ENCODE measurements at places on chromosomes 5 and 9.

DNA sequence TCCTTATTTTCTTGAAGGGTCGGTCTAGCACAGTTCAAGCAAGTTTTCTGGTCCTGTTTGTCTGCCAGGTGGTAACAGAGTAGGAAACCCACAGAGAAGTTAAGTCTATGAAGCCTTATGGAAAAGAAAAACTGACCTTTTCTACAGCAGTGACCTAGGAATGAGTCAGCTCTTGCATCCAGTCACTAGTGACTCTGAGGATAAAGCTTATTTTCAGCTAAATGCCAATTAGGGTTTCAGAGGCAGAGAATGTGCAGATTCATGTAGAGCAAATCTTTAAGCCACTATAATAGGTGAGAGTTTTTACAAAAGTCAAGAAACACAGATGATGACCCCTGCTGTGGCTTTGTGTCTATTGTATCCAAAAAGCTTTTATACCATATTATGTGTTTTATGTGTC, 100.7 kb downstream of the CWC27 start:
- peak; percentile 29 for DNase-seq

DNA sequence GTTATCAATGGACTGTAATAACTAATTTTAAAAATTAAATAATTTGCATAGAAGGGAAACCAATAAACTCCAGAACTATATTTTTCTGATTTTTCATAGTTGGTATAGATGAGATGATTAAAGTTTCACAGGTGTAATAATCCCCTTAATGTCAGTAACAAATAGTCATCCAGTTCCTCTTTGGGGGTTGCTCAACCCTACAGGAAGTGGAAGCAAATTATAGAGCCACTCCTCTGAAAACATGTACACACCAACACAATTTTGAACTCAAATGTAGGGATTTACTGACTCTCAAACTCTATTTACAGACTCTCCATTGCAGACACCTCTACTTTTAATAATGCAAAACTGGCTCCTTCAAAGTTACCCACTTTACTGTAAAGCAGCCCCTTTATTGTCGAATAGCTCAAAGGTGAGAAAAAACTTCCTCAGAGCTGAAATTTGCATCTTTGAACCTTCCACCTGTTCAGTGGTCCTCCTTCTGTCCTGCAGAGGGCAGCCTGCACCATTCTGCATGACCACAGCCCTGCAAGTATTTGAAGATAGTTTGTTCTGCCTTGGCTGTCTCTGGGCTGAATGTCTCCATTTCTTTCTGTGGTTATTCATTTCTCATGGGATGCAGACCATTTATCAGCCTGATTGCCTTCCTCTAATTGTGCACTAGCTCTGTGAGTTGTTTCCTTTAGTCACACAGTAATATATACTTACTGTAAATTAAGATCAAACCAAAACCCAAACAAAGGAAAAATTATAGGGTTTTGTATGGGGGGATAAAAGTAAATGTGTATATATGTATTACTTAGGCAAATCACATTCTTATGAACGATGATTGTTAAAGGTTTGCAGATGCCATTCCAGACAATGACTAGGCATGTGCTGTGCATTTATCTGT, 383.2 kb upstream of the SGCD start:
- DNase-seq, result no peak

- DNase-seq, result no peak
These were observed at the start of gene GEMIN5 for GRCh38 chr5:154937718-154938466. GEMIN5 (minus strand) TSS chr5:154938211; CDS start chr5:154938133, 78 bp downstream.

- DNase-seq, result no peak
These were observed 25.7 kb upstream of the NOTCH1 start for GRCh38 chr9:136571531-136571930.

DNA sequence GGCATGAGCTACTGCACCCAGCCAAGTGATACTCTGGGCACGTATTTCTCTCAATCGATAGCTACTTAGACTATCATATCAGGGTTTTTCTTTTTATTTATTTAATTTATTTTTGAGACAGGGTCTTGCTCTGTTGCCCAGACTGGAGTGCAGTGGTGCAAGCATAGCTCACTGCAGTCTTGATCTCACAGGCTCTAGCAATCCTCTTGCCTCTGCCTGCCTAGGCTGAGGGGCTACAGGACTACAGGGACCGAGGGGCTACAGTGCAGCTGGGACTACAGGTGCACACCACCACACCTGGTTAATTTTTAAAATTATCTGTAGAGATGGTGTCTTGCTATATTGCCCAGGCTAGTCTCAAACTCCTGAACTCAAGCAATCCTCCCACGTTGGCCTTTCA, 20.3 kb upstream of the ANKHD1 start:
- no peak for DNase-seq

DNA sequence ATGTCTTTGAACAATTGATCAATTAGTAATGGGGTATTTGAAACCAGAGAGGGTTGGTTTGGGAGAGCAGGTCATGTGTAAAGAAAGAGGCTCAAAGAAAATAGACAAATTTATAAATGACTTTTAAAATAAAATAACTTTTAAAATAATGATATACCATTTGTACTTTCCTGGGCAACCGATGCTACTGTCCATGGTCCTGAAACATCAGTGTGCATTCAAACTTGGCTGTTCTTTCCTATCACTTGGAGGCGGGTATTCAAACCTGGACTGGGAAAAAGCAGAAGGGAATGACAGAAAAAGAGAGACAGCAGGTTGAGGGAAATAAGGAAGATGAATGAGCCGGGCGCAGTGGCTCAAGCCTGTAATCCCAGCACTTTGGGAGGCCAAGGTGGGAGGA, 1446.4 kb upstream of the WWC1 start:
- no peak for DNase-seq

- DNase-seq, result no peak
These were observed 382.3 kb downstream of the PTPRD start for GRCh38 chr9:10230512-10230911.

GRCh38 chr9:13165956-13166355, 113.5 kb downstream of the MPDZ start:
- DNase-seq, result no peak

GRCh38 chr5:532521-533242, 8.4 kb upstream of the SLC9A3 start:
- DNase-seq, result no peak

DNA sequence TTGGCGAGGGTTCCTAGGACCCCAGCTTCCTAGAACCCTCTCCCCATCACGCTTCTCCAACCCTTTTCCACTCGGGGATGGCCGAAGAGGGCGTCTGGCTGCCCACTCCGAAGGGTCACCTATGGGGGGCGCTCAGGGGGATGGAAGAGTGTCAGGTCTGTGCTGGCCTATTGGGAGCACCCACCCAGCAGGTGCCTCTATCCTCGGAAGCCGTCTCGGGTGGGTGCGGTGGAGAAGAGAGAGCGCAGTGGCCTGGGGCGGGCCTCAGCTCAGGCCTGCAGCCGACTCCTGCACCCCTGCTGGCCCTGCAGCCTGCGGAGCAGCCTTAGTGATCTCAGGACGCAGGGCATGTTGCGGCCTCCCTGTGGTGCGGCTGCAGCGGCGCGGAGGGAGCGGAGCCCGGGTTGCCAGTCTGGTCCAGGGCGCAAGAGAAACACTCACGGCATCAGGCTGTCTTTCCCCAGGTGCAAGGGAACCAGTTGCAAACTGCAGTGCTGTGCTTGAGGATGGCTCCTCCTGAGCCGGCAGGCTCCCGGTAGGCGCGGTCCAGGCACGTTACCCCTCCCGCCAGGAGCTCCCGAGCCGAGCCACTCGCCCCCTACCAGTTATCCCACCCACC, 1.5 kb upstream of the IRX2 start:
- DNase-seq, result no peak

- DNase-seq, result no peak
These were observed 42.8 kb upstream of the IL6ST start for GRCh38 chr5:56037531-56038010.

GRCh38 chr5:88659529-88660263, 223.3 kb downstream of the MEF2C start:
- DNase-seq, result no peak

DNA sequence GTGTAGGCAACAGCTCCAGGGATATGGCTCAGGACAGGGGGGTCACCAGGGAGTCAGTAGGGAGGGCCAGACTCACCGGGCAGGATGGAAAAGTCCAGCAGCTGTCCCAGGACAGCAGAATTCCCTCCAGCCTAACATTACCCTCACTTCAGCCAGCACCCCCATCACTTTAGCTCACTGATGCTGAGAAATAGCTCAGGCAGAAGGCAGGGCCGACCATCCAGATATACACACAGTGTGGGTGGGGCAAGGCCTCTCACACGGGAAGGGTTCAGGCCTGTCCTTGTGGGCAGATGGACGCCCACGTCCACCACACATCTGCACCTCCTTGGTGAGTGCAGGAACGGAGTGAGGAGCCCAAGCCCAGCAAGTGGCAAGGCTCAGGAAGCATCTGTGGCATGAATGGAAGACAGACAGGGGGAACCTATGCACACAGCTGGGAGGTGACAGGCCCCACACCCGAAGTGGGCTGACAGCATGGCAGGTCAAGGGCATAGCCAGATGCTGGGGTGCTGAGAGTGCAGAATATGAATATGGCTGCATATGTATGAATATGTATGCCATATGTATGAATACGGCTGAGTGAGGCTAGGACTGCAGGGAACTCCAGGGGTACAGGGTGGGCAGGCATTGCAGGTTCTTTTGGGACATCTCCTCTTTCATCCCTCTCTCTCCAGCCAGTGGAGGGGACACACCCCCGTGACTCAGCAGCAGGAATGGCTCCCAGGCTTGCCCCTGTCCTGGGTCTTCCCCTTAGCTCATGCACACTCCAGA, 17.0 kb downstream of the BICD2 start:
- no peak for DNase-seq

DNA sequence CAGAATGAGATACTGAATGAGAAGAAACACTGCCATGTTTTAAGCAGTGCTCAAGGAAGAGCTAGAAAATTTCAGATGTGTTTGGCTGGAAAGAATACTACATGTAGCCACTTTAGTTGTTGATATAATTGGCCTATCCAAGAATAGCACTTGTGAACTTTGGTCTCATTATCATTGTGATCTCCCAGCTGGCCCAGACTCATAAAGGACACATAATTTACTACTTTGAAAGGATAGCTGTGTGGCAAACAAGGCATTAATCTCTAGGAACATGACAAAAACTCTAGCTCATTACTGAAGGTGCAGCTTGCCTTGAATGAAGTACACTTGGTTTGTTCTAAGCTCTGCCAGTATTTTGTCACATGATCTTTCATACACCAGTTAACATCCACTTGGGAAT, 356.3 kb downstream of the CSNK1G3 start:
- DNase-seq, result no peak

GRCh38 chr5:79753092-79753491, 63.5 kb downstream of the CMYA5 start:
- DNase-seq, result no peak

GRCh38 chr5:11335881-11336760, 568.1 kb downstream of the CTNND2 start:
- no peak for DNase-seq

DNA sequence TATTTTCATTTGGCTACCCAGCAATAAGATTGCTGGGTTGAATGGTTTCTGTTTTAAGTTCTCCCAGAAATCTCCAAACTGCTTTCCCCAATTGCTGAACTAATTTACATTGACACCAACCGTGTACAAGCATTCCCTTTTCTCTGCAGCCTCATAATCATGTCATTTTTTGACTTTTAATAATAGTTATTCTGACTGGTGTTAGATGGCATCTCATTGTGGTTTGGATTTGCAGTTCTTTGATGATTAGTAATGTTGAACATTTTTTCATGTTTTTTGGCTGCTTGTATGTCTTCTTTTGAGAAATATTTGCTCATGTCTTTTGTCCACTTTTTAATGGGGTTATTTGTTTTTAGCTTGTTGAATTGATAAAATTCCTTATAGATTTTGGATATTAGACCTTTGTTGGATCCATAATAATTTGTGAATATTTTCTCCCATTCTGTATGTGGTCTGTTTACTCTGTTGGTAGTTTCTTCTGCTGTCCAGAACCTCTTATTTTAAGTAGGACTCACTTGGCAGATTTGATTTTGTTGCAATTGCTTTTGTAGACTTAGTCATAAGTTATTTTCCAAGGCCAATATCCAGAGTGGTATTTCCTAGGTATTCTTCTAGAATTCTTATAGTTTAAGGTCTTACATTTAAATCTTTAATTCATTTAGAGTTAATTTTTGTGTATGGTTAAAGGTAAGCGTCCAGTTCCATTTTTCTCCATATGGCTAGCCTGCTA, 793.7 kb downstream of the BRINP1 start:
- DNase-seq, result no peak

DNA sequence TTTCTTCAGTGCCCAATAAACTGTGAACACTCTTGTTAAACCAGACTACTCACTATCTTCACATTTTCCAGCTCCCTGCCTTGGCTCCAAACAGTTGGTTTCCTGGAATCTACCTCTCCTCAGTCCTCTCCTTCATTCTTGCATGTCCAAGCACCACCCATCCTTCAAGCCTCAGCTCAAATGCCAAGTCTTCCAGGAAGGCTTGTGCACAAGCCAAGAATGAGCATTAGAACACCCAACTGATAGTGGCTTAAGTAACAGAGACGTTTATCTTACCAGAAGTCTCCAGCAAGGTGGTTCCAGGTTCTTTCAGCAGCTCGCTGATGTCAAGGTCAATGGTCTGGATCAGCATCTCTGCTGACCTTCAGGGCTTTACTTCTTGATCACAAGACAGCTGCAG, 60.1 kb downstream of the PTPDC1 start:
- DNase-seq, result no peak

- peak; percentile 1 for DNase-seq
These were observed 57.9 kb upstream of the SIMC1 start for GRCh38 chr5:176180339-176180738.

- no peak for DNase-seq
These were observed 131.5 kb downstream of the DOCK8 start for GRCh38 chr9:346111-346571.

GRCh38 chr9:98549401-98549800, 159.3 kb downstream of the GABBR2 start:
- DNase-seq, result no peak

DNA sequence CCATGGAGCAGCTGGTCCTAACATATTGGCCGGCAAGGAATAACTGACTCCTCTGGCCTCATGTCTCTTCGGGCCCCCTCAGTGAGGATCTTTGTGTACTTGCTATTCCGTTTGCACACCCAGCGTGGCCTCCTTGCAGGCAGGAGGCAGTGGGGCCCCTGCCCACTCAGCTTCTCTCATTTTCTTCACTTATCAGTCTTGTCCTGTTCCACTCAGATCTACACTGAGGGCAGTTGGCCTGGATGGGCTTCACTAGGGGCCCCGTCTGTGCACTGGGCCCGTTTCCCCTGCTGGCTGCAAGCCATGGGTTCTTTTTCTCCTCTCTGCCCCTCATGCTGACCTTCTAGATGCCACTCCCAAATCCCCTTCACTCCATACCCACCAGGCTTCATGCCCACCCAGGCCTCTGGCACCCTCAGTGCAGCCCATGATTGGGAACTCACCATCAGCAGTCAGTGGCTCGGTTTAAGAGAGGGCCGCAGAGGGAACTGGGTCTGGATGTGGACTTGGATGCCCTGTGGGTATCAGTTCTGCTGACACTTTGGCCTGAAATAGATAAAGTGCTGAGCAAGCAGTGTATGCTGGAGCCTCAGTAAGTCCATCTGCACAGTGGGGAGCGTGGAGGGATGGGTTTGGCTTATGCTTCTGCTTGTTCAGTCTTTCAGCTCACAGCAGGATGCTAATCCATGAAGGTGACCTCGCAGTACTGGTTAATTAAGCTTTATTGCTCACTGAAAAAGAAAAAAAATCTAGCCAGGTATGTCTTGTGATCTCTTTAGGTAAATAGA, 57.9 kb downstream of the ERBIN start:
- DNase-seq, result no peak

GRCh38 chr9:81103597-81104471, 585.5 kb downstream of the TLE1 start:
- DNase-seq, result no peak
